Panc1 (cell line): ENCODE measurements at places on chromosomes 16 and 17. TPM values are rescaled to one million over a fixed set of nuclear protein-coding genes. Genes with fewer than 3 reads are reported as not detected.

DNA sequence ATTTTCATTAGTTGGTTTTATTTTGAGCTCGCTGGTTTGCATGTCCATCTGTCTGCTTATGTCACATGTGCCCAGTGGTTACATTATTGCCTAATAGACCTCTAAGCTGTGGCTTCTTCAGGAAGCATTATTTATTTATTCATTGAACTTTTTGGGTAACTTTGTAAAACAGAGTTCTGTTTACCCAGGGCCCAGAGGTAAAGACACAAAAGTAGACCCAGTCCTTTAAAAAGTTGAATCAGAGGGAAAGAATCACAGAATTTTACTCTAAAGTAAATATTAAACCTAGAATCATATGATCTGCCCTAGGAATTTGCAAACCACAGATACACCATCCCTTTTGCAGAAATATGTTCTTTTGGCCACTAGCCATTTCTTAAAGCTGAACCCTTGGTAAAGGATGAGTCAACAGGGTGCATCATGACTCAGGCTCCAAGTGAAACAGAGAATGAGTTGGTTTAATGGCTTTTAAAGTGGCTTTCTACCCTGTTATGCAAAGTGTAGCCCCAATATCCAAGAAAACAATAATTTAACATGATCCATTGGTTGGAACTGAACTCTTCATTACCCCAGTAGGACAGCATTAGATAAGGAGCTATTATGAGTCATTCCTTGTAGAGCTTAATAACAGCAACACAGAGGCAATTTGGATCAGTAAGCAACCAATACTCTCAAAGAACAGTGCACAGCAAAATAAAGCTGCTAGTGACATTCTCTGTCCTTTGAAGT is 236.3 kb downstream of the KCNJ2 start:
- peak; percentile 20 for DNase-seq
- no peak overlapping the region for H3K4me3 ChIP-seq
- no peaks in the 10 kb centered on the region for H3K36me3 ChIP-seq
- no peaks in the 10 kb centered on the region for H3K4me1 ChIP-seq

DNA sequence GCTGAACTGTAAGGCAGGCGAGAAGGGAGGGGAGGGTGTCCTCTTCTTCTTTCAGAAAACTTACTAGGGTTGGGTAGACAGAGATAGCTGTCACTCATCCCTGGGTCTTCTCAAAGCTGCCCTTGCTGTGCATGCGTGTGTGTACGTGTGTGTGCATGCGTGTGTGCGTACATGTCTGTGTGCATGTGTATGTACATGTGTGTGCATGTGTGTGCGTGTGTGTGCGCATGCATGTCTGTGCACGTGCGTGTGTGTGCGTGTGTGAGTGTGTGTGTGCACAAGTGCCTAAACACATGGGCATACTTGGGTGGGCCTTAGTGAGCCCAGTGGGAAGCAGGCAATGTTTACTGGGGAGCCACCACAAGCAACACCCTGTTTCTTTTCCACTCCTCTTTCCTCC is 154.8 kb upstream of the TNRC6C start:
- H3K27me3 ChIP-seq: peaks cover 12% of the 10 kb centered on the region
- no peak overlapping the region for H3K4me3 ChIP-seq
- no peak for DNase-seq
- H3K27ac ChIP-seq: no peak overlapping the region
- H3K36me3 ChIP-seq: no peaks in the 10 kb centered on the region

GRCh38 chr17:48610282-48611211 is at the start of gene HOXB7:
Gene HOXB7, minus strand, starts transcription at chr17:48611017. Its CDS starts 99 bp downstream, at chr17:48610918.
- DNase-seq: no peak
- no peaks in the 10 kb centered on the region for H3K27me3 ChIP-seq
- peaks cover 55% of the 10 kb centered on the region for H3K4me1 ChIP-seq
- peak within 1 kb of the TSS; percentile 68 for H3K4me3 ChIP-seq
- H3K36me3 ChIP-seq: peaks cover 2% of the 10 kb centered on the region
- peak within 1 kb of the TSS; percentile 99 for H3K27ac ChIP-seq

GRCh38 chr17:4161967-4162305 is 18.9 kb downstream of the CYB5D2 start:
- H3K27ac ChIP-seq: peak overlapping the region; percentile 95
- H3K4me1 ChIP-seq: peaks cover 38% of the 10 kb centered on the region
- no peak overlapping the region for H3K4me3 ChIP-seq
- no peak for DNase-seq
- peaks cover 2% of the 10 kb centered on the region; the same call in 1 of the 2 replicates for H3K36me3 ChIP-seq
- H3K27me3 ChIP-seq: no peaks in the 10 kb centered on the region

DNA sequence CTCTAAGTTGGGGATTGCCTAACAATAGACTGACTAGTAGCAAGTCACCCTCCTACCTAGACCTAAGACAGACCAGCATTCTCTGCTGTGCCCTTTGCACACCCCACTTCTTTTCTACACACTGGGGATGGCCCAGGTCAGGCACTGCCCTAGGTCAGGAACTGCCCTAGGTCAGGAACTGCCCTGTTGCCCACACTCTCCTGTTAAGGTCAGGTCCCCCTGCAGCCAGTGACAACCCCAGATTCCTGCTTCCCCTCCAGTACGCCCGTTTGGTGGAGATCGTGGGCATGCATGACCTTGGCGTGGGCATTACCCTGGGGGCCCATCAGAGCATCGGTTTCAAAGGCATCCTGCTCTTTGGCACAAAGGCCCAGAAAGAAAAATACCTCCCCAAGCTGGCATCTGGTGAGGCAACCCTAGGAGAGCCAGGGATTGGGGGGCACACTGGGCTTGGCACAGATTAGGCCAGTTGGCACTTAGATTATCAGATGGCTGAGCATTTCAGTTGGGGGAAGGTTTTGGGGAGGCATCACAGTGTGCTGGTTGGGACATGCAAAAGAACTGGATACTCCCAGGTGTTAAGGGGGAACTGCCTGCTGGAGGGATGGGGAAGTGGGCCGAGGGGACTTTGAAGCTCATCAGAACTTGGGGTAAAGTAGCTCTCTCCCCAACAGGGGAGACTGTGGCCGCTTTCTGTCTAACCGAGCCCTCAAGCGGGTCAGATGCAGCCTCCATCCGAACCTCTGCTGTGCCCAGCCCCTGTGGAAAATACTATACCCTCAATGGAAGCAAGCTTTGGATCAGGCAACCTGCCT is 1.7 kb downstream of the ACADVL start:
- peaks cover 5% of the 10 kb centered on the region; the same call in 1 of the 2 replicates for H3K36me3 ChIP-seq
- peak overlapping the region; percentile 95 for H3K27ac ChIP-seq
- peaks cover 69% of the 10 kb centered on the region for H3K4me1 ChIP-seq
- H3K4me3 ChIP-seq: peak overlapping the region; percentile 78
- no peaks in the 10 kb centered on the region for H3K27me3 ChIP-seq

GRCh38 chr17:81309140-81309858 is 14.2 kb upstream of the SLC38A10 start:
- H3K36me3 ChIP-seq: no peaks in the 10 kb centered on the region
- no peaks in the 10 kb centered on the region for H3K27me3 ChIP-seq
- peak overlapping the region; percentile 54 for H3K4me3 ChIP-seq
- peak overlapping the region; percentile 87 for H3K27ac ChIP-seq
- peaks cover 15% of the 10 kb centered on the region for H3K4me1 ChIP-seq

SYT17 gene
- total RNA-seq: 5.4 TPM
